ENCODE measurements at places on chromosomes 4 and X. TPM values are rescaled to one million over a fixed set of nuclear protein-coding genes. Genes with fewer than 3 reads are reported as not detected.

GRCh38 chr4:142124874-142125273, 488.5 kb downstream of the IL15 start:
- DNase-seq: no peak

DNA sequence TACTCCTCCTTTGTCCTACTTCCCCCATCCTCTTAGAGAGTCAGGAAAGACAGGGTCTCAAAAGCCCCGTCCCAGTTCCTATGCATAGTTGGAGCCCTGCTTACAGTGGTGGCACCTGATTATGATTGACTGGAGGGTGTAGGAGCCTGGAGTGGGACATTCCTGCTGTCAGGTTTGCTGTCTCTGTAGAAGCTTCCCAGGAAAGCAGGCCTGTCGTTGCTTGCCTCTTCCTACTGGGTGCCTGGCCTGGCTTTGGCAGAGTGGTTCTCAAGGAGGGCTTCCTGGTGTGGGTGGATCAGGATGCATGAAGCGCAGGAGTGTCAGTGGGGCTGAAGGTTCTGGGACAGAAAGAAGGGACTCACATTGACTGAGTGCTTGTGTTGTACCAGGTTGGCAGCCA, 4.8 kb downstream of the MAGED2 start:
- DNase-seq: no peak

Gene PRSS12
- total RNA-seq: not detected

DNA sequence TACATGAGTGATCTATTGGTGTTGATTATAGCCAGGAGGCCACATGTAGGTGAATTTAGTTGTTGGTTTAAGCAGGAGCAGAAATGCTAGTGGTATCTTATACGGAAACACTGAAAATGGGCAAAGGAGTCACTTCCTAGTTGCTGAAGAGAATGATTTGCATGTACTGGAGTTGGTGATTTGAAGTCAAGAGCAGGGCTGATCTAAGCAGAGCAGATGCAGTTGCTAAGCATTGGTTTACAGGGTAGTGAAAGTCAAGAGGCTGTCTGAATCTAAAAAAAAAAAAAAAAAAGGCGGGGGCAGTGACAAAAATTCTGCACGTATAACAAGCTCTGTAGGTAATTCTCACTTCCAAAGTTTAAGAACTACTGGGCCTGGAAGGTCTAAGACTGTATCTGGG, 90.4 kb upstream of the HPRT1 start:
- no peak for DNase-seq

Gene MAOB
- not detected for total RNA-seq

DNA sequence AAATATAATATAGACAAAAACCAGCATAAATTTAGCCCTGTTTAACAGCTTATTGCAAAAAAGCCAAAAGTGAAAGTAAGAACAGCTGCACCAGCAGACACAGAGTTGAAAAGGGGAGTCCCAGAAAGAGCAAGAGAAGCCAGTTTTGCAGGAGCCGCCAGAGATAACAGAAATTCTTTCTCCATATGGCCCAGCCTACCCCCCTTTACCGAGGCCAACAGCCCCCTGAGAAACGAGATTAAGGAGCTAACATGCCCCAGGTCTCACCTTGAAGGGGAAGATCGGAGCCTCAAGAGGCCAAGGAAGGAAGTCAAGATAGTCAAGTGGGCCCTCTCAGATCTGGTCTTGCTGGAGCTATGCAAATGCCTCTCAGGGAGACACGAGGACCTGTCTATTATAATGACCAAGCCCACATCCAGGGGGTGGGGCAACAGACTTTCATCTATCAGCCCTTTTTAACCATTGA, 4.8 kb downstream of the ACOX3 start:
- peak; percentile 17 for DNase-seq

Gene CYBB
- total RNA-seq: 4.5 TPM

GRCh38 chr4:65983061-65983460, 312.8 kb upstream of the EPHA5 start:
- no peak for DNase-seq

Data from naive thymus-derived CD8-positive, alpha-beta T cell (primary cell).